ENCODE measurements at places on chromosomes 4 and X.

GRCh38 chr4:167930166-167930565 lies 162.2 kb upstream of the ANXA10 start:
- DNase-seq, result peak; percentile 10

DNA sequence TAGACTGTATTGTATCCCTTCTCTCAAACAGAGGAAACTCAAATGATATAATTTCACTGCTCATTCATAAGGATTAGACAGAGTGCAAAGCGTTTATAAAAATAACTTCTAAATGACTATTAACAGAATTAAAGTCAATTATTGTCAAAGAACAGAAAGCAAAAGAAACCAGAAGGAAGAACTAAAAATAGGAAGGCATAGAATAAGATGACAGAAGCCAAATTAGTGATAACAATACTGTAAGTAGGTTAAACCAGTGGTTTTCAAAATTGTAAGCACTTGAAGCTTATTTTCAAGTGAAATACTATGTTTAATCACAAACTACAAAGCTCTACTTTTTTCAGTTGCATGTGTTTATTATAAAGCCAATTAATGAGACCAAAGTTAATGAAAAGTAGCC lies 305.2 kb downstream of the PPP1R2C start:
- DNase-seq, result no peak

DNA sequence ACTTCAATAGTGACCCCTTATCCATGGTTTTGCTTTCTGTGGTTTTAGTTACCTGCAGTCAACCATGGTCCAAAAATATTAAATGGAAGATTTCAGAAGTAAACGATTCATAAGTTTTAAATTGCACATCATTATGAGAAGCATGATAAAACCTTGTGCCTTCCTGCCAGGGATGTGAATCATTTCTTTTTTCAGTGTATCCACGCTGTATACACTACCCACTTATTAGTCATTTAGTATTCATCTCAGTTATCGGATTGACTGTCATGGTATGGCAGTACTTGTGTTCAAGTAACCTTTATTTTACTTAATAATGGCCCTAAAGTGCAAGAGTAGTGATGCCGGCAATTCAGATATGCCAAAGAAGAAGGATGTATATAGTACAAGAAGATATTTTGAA lies 37.7 kb upstream of the TASL start:
- DNase-seq, result peak; percentile 51

GRCh38 chr4:59664771-59665170 lies 1535.4 kb upstream of the ADGRL3 start:
- no peak for DNase-seq

- no peak for DNase-seq
Measured at GRCh38 chr4:56156141-56156540, 207.4 kb downstream of the CEP135 start.

DNA sequence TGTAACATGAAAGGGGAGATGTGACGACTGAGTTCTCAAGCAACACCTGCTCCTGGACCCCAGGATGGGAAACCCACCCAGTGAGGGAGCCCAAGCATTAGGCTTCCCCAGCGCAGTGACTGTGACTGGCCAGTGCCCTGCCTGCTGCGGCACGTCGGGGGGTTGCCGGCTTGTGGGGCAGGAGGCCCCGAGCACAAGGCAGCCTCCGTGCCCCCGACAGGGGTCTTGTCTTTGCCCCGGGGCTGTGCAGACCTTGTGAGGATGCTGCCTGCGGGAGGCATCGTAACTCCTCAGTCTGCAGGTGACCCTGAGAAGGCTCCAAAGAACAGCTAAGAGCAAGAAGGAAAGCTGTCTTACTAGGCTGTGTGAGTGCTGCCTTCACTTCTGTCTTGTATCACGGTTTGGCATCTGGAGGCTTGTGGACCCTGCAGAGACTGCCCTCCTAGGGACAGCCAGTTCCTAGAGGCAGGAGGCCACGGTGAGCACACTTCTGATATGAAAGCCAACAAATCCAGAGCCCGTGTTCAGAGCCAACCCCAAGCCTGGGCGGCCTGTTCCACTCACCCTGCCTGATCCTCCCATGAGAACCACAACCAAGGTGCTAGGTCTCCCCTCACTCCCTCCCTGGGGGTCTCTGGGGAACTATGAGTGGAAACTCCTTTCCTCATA lies 47.7 kb downstream of the FGFRL1 start:
- no peak for DNase-seq

DNA sequence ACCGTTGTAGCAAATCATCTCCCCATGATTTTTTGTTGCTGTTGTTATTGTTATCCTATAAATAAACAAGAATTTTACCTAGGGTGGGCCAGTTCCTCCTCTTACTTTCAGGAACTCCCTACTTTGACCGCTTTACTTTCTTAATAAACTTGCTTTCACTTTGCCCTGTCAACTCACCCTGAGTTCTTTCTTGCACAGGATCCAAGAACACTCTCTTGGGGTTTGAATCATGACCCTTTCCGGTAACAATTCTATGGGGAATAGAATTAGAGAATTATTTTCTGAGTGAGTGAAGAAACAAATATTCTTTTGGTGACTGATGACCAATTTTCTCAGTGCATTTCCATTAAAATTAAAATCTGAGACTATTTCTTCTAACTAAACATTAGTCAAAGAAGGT lies 584.0 kb upstream of the TENM3 start:
- peak; percentile 71 for DNase-seq

DNA sequence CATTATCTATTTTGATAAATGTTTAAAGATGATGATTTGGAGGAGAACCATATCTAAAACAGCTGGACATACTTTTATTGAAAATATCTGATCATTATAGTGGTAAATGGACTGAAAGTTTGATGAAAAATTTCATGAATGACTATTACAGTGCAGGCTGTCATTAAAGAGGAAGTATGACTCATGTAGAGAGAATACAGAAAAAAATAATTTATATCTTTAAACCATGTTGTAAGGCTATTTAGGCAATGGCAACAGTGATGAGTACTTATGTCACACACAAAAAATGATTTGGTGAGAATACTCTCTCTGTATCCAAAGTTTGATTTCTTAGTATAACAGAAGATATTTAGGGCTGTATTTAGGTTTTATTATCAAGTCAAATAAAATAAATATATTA lies 3.9 kb upstream of the GLRB start:
- peak; percentile 68 for DNase-seq

GRCh38 chr4:76127754-76128153 lies 20.4 kb downstream of the NUP54 start:
- DNase-seq, result no peak

- peak; percentile 58 for DNase-seq
Measured at GRCh38 chr4:22416403-22416802, 99.5 kb downstream of the ADGRA3 start.

- DNase-seq, result no peak
Measured at GRCh38 chr4:71029504-71029903, 36.1 kb downstream of the DCK start.
